Fibroblast of villous mesenchyme (primary cell): ENCODE measurements at places on chromosomes 6 and 20.

- no peak for DNase-seq
Measured at GRCh38 chr20:24959591-24960301, 10.7 kb downstream of the CST7 start.

GRCh38 chr6:11685481-11686093 lies 93.0 kb downstream of the ADTRP start:
- DNase-seq, result no peak

- no peak for DNase-seq
Measured at GRCh38 chr20:1846341-1846740, 48.9 kb upstream of the SIRPA start.

DNA sequence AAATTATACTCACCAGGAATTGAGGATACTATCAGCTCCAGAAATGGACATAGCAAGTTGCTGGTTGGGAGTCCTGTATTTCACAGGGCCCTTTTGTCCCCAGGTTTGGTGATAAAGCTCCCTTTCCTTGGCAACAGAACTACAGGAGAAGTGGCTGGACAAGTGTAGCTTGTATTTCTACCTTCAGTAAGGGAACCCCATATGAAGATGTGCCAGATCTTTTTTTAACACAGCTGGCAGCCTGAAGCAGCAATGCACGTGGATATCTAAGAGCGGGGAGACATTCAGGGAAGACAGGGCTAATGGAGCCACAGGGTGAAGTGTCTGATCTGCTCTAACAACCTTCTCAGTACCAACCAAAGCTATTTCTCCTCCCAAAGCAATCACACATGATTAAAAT lies 373.9 kb upstream of the ID4 start:
- no peak for DNase-seq

GRCh38 chr6:108294297-108294726 lies 542 bp upstream of the AFG1L start:
- no peak for DNase-seq

GRCh38 chr20:458776-459175 lies 3.6 kb downstream of the TBC1D20 start:
- no peak for DNase-seq

DNA sequence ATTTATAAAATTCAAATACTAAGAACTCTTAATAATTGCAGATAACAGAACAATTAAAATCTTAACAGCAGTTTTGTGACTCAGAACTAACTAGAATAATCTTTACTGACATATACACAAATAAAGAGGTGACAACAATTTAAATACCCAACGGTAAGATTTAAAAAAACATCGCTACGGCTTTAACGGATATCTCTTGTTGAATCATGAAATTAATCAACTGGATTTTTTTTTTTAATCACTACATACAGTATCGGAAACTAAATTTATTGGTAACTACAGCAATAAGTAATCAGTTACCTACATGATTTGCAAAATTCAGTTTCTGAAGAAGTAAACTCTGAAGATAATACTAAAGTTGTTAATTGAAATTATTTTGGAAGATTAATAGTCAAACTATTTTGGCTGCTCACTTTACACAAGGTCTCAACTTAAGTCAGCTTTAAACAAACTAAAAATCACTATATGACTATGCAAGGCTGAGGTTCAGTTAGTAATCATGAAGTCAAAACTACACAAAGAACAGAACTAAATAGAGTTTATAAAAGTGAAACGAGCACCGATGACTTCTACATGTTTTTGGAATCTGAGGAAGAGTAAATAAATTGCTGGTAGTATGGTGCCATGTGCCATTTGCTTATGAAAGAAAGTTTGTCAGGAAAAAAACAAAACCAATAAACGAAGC lies 128.8 kb downstream of the HUS1B start:
- no peak for DNase-seq
